Endothelial cell of umbilical vein (primary cell): ENCODE measurements at places on chromosomes 7 and 10. TPM values are rescaled to one million over a fixed set of nuclear protein-coding genes. Genes with fewer than 3 reads are reported as not detected.

DNA sequence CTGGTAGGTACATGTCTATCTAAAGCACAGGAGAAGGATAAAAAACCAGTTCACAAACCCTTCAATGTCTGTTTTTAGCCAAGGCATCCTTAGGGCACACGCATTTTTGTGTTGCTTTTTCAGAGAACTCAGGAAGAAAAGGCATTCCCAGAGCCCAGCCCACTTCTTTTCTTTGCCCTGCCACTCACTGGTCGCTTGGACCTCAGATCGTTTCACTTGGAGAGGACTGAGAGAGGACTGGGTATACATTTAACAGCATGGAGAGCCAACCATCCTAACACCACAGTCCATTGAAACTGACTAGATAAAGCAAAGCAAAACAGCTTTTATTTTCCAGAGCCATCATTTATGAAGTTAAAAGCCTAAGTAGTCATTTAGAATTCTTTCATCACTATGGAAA lies 194.2 kb downstream of the CAMK1D start:
- DNase-seq = no peak

YKT6 gene
- 117 and 120 TPM in 2 replicates for total RNA-seq

DNA sequence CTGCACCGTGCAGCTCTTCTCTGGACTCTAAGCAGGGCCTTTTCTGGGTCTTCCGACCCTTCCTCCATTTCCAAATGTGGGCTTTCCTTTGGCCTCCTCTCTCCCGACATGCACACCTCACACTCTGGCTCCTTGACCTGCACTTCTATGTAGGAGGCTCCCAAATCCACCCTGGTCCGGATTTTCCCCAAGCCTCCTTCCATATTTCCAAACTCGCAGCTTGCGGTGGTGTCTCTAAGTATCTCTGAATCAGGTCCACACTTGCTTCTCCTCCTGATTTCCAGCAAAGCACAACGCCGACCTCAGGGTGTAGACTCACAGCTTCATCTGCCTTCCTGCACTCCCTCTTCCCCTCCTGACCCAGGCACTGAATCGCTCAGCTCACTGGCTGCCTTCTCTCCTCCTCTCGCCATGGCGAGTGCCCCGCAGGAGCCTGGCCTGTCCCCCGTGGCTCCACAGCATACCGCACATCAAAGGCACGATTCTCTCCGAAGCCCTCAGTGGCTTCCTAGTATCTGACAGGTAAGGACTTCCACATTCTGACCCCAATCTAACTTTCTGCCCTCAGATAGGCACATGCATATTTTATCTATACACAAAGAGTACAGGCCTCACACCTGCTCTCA lies 27.8 kb downstream of the DIP2C start:
- no peak for DNase-seq

GRCh38 chr10:70272925-70273316 lies 10.9 kb downstream of the NPFFR1 start:
- peak; percentile 21 for DNase-seq

PLXDC2 gene
- total RNA-seq = 0.53 and 1.2 TPM in 2 replicates

DNA sequence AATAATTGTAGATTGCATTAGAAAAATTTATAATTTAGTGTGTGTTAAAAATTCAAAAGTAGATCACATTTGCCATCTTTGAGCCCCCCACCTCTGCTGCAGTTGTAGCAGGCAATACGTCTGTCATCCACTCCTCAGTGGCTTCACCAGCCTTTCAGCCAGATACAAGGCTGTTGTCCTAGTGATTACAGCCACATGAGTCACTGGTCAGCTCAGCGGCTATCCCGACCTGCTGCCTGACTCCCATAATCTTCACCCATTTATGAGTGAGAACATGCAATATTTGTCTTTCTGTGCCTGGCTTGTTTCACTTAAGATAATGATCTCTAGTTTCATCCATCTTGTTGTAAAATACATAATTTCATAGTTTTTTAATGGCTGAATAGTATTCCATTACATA lies 9.2 kb downstream of the OR2A5 start:
- DNase-seq = no peak

SFRP4 gene
- total RNA-seq = not detected in 2 replicates

AKR1C2 gene
- 0.16 and 1.7 TPM in 2 replicates for total RNA-seq

DNA sequence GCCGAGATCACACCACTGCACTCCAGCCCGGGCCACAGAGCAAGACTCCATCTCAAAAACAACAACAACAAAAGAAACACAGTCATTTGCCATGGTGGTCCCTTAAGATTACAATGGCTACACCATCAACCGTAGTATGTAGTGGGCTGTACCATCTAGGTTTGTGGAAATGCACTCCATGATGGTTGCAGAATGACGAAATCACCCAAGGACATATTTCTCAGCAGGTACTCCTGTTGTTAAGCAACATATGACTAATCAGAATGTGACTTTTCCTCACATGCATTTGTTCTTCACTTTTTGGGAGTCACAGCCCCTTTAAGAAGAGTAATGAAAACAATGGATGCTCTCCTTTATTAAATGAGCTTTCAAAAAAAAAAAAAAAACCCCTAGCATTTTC lies 11.0 kb downstream of the SVIL start:
- no peak for DNase-seq

SVIL gene
- total RNA-seq = 70.7 and 85.1 TPM in 2 replicates

GRCh38 chr10:116545122-116545521 lies 609 bp upstream of the PNLIP start:
- DNase-seq = no peak

GRCh38 chr10:96324447-96324846 lies 20.2 kb downstream of the DNTT start:
- no peak for DNase-seq

TLX1 gene
- total RNA-seq = not detected in 2 replicates

DNA sequence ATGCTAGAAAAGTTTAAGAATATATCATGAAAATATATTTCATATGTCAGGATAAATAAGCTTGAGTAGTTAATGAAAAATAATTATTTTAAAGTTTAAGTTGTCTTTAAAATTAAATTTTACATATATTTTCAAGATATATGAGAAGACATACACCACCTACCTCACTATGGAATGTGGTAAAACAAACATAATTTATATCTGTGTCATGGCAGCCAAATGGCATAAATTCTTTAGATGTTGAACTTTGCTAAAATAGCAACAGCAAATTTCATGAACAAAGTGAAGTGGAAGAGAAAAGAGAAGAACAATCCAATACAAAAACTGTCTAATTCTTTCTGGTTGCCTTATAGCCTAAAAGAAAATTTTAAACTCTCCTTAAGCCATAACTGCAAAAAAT lies 39.6 kb upstream of the SLC16A12 start:
- no peak for DNase-seq

- peak; percentile 73 for DNase-seq
These were observed 8.0 kb downstream of the OR9A2 start for GRCh38 chr7:143018931-143019330.

- no peak for DNase-seq
These were observed 52.2 kb downstream of the FZD1 start for GRCh38 chr7:91316426-91316825.

- DNase-seq = no peak
These were observed 115.6 kb downstream of the DPP6 start for GRCh38 chr7:154167807-154168206.

DNA sequence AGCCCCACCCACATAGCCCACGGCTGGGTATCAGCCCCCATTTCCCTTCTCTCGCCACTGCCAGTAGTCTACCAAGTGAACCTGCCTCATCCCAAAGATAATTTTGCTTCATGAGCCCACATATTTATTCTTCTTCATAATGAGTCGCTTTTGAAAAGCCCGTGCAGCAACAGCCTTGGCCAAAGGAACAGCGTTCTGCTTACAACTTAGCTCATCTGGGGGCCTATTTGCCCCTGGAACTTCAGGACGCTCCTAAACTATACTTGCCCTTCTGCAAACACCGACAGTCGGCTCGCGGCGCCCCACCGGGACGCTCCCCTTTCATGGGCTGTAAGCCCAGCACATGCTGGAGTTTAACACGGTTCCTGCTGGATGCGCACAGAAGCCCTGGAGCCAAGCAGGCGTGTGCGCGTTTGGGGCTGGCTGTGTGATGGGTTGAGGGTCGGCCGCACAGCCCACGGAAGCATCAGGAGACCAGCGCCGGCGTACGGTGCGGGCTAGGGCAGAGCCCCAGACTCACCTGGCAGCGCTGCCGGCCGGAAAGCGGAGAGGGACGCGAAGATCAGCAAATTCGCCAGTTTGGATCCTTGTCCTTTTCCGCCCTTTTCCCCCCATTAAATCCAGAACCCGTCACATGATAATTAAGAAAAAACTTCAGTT lies 370 bp downstream of the TMEM60 start:
- no peak for DNase-seq

INHBA gene
- total RNA-seq = 23.2 and 32.3 TPM in 2 replicates

DNA sequence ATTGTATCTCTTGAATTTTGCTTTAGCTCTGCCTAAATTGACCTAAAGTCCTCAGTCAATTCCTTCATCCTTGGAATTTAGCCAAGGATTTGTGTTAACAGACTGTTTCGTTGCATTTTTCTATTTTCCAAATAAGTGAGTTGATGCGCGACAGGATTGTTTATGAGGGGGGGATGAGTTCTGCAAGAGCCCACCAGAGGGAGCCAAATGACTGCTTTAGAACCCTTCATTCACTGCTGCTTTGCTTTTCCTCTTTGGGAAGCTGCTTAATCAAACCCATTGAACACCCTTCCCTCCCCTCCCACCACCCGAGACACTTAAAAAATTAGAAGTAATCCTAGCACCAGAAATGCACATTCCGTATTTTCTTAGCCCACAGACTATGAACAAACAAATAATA lies 33.7 kb upstream of the PTF1A start:
- peak; percentile 60 for DNase-seq

GRCh38 chr10:79188154-79188965 lies 119.6 kb downstream of the ZMIZ1 start:
- no peak for DNase-seq

DNA sequence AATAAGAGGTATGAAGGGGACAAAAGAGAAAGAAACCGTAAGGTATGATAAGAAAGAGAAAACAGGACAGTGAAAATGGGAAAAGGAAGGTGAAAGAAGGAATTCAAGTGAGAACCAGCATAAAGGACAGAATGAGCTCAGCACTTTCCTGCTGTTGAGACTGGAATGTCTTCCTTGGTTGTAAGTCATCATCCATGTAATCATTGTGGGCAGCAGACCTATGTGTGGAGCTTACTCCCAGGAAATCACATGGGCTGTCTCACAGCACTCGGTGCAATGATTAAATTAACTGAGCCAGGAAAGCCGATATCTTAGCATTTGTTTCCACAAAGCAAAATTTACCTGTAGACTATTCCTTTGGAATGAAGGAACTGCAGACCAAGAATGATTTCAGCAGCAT lies 118.1 kb downstream of the PRKCQ start:
- no peak for DNase-seq

- DNase-seq = no peak
These were observed 152.0 kb downstream of the PLPP4 start for GRCh38 chr10:120609006-120609405.

ANKRD30A gene
- not detected in 2 replicates for total RNA-seq

- no peak for DNase-seq
These were observed 21.0 kb upstream of the FIS1 start for GRCh38 chr7:101265622-101266516.
